NCI-H187 (cell line): ENCODE measurements at places on chromosomes 2 and 18.

- no peak for DNase-seq
Measured at GRCh38 chr2:61277756-61278155, 115.8 kb downstream of the C2orf74 start.

- DNase-seq, result no peak
Measured at GRCh38 chr18:56565046-56565445, 73.3 kb downstream of the TXNL1 start.

GRCh38 chr2:45307147-45307546, 297.9 kb upstream of the SIX2 start:
- no peak for DNase-seq

GRCh38 chr2:144999071-144999875, 479.4 kb upstream of the ZEB2 start:
- DNase-seq, result no peak

- no peak for DNase-seq
Measured at GRCh38 chr18:63907664-63908063, at the start of gene SERPINB10. TSS of gene SERPINB10 (plus strand) at chr18:63907958. CDS start at chr18:63915511, 7,553 bp downstream.

GRCh38 chr18:79531386-79531785, 135.7 kb downstream of the NFATC1 start:
- no peak for DNase-seq

- no peak for DNase-seq
Measured at GRCh38 chr2:96799623-96799935, 16.5 kb upstream of the CNNM3 start.

DNA sequence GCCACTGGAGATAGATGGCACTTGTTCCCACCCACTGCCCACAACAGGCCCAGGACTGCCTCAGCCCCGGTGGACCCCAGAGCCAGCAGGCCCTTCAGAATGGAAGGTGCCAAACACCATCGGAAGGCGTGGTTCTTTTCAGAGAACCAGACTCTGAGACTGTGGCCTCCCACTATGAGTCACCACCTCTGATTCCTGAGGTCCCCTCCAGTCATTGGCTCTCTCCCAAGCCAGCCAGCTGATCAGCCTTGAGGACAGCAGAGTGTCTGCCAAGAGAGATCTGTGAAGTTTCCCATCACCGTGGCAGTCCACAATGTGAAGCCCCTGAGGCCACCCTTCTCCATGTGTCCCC, 10.4 kb upstream of the MAP3K2 start:
- no peak for DNase-seq

DNA sequence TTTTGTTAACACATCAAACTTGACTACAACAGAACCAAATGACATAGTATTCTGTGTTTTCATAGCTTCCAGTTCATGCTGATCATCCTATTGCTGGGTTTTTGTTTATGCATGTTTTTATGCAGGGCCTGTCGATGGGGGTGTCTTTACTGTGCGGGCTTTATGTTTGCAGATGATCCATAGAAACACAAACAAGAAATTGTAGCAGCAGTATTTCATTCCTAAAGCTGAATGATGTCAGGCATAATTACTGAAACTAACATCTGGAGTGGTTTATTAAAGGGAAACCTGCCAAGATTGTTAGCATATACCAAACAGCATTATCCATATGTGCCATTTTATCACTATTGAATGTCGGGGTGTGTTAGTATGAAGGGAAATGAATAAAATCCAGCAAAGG, 129.7 kb downstream of the PTPRM start:
- DNase-seq, result no peak
